ENCODE measurements at places on chromosomes 13 and 19.

- DNase-seq, result no peak
Observed at GRCh38 chr13:25857830-25858229, 194.0 kb downstream of the SHISA2 start.

- no peak for DNase-seq
Observed at GRCh38 chr19:5567970-5568407, 236 bp upstream of the TINCR start.

- DNase-seq, result no peak
Observed at GRCh38 chr13:80802946-80803345, 462.0 kb upstream of the SPRY2 start.

GRCh38 chr13:30107121-30107520 is 200.2 kb downstream of the KATNAL1 start:
- no peak for DNase-seq

GRCh38 chr19:33621811-33622504 is at the start of gene CHST8:
Gene CHST8 (plus strand): TSS chr19:33621953. CDS start chr19:33689262, 67,309 bp downstream.
- DNase-seq, result no peak

DNA sequence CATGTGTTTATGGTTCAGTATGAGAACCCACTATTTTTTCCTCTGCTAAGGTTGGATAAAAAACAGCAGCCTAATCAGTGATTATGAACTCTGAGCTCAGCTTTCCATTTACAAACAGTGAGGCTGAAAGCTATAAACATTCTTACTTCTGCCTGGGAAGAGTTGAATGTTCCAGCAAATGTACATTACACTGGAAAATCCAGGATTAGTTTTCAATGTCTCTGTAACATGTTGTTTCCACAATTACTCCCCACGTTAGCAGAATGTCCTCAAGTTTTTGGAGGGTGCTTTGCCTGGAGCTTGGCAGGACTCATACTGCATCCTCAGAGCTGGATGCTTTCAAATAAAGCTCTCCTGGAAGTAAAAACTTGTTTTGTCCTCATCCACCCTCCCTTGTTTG is 150.4 kb downstream of the POSTN start:
- DNase-seq, result no peak

DNA sequence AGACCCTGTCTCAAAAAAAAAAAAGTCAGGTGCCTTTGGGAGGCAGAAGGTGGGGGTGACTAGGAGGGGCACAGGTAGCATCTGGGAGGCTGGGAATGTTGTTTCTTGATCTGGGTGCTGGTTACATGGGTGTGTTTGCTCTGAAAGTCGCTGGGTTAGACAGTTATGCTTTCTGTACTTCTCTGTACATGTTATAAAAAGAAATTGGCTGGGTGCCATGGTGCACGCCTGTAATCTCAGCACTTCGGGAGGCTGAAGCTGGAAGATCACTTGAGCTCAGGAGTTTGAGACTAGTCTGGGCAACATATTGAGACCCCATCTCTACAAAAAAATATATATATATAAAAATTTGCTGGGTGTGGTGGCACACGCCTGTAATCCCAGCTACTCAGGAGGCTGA is 15.1 kb downstream of the NOSIP start:
- no peak for DNase-seq

- no peak for DNase-seq
Observed at GRCh38 chr19:11787536-11787935, 10.8 kb upstream of the ZNF491 start.

- no peak for DNase-seq
Observed at GRCh38 chr13:91639330-91639729, 240.9 kb downstream of the GPC5 start.

DNA sequence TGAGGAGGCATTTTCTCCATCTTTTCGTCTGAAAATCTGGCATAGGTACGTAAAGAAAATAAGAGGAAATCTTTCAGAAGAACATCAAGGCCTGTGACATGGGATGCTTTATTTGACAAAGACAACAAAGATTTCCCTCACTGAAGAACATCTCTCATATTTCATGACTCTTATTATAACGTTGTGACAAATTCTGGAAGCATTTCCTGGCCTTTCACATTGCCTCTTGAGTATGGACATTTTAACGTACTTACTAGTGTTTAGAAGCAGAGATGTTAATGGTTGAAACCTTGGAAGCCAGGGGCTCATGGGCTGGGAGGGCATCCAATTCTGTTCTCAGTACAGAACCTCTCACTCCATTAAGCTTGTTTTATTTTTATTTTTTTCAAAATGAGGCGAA is 210.8 kb downstream of the DCT start:
- no peak for DNase-seq

GRCh38 chr13:44347949-44348348 is 25.7 kb upstream of the SERP2 start:
- no peak for DNase-seq

DNA sequence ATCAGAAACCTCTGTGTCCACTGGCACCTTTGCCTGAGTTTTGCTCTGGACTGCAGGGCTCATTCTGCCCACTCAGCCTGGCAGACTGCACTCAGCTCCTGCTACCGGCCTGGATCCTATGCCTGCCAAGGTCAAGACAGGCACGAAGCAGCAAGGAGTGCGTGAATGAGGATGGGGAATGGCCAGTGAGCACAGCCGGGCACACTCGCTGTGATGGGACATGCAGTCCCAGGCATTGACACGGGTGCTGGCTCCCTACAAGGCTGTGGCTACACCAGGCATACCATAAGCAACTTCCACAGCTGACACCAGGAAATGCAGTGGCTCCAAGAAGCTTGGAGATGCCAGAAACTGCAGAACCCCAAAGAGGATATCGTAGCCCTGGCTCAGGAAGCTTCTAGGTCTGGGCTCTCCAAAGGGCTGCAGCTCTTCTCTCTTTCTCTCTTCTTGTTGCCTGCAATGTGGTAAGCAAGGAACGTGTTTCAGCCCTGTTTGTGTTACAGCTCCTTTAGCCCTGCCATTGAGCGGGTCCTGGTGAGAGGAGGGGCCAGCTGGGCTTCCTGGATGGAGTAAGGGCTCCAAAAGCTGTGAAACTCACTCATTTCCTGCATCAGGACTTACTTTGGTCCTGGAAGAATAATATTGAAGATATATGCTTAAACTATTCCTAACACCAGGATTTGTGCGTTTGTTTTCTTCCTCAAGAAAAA is 832.6 kb upstream of the SLITRK5 start:
- no peak for DNase-seq

DNA sequence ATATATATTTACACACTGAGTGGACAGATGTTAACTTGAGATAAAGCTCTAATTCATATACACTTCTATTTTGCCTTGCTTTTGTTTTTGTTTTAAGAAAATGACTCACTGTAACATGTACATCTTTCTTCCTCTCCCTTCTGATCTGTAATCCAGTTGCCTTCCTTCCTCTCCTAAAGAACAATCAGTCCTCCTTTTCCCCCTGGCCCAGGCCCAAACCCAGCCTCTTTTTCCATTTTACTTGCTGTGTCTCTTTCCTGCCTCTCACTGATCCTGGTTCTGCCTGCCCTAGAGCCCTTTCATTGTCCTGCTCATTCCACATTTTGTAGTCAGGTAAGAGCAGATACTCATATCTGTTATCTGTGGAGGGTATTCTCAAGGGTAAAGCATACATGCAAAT is 50.8 kb downstream of the ZAR1L start:
- no peak for DNase-seq

- DNase-seq, result no peak
Observed at GRCh38 chr19:28980236-28980868, 232.6 kb downstream of the UQCRFS1 start.

DNA sequence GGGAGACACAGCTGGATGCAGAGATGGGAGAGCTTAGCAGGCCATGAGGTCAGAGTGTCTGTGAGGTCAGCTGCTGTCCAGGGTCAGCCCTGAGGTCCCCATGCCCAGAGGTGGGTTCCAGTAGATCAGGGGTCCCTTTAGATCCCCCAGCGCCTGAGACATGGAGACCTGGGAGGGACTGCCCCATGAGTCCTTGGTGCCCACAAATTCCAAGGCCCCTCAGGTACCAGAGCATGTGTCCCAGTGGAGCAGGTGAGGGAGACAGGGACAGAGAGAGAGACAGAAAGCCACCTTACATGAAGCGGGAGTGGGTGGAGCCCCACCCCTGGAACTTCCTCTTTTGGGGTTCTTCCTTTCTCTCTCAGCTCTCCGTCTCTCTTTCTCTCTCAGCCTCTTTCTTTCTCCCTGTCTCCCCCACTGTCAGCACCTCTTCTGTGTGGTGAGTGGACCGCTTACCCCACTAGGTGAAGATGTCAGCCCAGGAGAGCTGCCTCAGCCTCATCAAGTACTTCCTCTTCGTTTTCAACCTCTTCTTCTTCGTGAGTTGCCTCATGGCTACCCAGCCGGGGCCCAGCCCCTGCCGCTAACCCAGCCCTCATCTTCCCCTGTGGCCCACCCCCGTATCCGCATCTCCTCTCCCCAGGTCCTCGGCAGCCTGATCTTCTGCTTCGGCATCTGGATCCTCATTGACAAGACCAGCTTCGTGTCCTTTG is at the start of gene CD37:
Gene CD37 (plus strand): TSS at position 336 of the 713 bp plus-strand sequence. CDS start 135 bp downstream, at position 471.
- no peak for DNase-seq

DNA sequence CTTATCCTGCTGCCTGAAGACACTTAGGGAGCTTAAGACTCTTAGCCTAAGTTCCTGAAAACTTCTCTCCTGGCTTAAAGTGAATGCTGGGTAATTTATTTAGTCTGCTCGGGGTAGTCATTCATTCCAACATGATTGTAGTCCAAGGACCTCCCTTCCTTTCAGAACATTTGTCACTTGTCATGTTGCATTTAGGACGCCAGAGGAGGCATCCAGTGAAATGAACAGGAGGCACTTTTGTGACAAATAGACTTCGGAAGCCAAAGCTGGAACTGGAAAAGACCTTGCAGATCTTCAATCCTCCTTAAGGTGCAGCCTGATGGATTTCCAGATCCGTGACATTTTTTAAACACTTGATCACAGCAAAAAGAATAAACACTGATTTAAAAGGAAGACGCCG is 95.1 kb downstream of the DNAJC15 start:
- DNase-seq, result no peak
